ENCODE measurements at places on chromosomes 6 and 20.

DNA sequence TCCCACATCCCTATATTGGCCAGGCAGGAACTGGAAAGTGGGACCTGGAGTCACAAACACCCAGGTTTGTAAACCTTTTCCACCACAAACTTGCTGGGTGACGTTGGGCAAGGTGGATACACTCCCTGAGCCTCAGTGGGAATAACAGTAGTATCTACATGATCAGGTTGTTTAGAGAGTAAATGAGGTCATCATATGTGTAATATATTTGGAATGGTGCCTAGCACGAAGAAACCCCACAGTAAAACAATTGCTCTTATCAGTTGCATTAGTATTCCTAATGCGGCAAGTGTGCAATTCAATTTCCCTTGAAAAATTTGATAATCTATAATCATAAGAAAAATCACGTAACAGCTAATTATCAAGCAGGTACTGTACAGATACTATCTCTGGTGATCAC is 51.9 kb downstream of the HIVEP2 start:
- no peak for DNase-seq

- DNase-seq = no peak
Observed at GRCh38 chr20:42378826-42379225, 760.6 kb upstream of the CHD6 start.

GRCh38 chr20:34585019-34585418 is 26.5 kb downstream of the MAP1LC3A start:
- no peak for DNase-seq

DNA sequence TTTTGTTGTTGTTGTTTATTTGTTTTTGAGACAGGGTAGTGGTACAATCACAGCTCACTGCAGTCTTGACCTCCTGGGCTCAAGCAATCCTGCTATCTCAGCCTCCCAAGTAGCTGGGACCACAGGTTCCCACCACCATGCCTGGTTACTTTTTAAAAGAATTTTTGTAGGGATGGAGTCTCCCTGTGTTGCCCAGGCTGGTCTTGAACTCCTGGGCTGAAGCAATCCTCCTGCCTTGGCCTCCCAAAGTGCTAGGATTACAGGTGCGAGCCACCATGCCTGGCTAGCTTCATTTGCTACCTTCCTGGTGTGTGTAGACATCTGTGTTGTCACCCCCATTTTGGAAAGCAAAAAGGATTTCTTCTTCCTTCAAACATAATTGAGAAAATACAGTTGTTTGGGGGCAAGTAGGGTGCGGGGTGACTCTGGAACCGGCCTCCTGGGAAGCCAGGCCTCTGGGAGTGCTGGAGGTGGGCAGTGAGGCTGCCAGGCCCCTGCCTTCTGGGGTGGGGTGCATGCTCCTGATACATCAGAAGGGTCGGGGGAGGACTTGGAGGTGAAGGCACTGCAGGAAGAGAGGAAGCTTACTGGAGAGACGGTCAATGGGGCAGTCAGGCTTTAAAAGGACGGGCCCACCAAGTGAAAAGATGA is 28.4 kb downstream of the SYNJ2 start:
- DNase-seq = no peak

GRCh38 chr20:62887152-62887859 is 25.7 kb upstream of the TCFL5 start:
- no peak for DNase-seq

- DNase-seq = no peak
Observed at GRCh38 chr6:166830891-166831363, 125.4 kb downstream of the RNASET2 start.

- DNase-seq = no peak
Observed at GRCh38 chr6:158911746-158912480, 88.1 kb downstream of the RSPH3 start.

DNA sequence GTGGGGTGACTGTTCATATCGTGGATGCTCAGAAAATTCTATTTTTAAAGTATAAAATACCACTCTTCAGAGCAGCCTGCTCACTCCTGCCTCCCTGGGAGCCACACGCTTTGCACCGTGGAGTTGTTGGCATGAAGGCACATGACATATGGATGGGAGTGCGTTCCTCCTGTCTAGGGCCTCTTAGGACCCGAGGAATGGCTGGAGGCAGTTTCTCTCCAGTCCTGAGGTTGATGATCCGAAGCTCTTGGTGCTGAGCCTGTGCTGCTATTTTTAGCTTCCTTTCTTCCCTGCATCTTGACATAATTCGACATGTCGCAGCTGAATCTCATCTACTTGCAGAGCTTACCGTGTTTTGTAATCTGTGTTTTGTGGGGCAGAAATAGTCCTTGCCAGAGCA is 73.9 kb downstream of the PHACTR3 start:
- no peak for DNase-seq

DNA sequence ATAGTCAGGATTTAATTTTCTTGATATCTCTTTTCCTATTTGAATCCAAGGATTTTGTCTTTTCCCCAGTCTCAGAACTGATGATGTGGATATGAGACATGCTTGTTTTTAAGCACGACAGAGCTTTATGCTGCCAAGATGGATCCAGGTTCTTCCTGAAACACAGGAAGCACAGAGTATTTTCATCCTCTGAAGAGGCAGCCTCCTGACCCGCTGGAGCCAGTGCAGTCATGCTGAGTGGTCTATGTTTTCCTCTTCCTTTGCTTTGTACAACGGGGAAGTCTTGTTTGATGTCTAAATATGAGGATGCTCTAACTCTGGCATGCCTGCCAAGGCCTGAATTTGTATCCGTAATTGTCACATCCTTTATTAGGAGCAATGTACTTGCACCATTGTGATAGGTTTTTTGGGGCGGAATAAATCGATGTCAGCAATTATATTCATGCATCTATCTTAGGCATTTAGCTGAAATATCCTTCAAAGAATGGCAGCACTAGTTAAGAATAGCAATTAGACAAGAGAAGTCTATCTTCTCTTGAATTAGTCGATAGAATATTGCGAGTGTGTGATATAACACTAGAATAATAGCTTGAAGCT is 407.1 kb upstream of the JAG1 start:
- no peak for DNase-seq

GRCh38 chr6:85460154-85460920 is 10.5 kb downstream of the NT5E start:
- no peak for DNase-seq

DNA sequence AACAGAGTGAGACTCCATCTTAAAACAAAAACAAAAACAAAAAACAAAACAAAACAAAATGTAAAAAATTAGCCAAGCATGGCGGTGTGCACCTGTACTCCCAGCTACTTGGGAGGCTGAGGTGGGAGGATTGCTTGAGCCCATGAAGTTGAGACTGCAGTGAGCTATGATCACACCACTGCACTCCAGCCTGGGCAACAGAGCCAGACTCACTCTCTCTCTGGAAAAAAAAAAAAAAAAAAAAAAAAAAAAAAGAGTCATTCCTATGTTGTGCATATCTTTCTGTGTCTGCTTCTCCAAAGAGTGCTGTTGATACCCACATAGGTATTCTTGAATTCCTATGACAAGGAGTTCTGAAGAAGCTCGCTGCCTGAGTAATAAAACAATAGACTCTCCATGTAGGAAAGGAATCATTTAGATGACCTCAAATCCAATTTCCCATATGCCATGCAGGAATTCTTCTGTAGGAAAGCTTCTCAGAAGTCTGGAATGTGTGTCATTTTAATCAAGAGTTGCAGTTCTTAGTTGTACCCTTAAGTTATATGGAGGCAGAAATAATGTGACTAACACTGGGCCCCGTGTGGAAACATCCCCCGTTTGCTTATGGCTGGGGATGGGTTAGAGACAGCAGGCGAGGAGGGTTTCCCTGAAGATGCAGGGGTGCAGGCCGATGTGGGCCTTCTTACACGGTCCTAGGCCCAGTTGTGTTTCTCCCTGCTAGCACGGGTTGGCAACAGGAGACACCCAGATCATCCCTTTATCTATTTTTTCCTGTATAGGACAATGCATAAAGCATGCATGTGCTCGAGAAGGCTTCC is 79.4 kb downstream of the ZDHHC14 start:
- no peak for DNase-seq

DNA sequence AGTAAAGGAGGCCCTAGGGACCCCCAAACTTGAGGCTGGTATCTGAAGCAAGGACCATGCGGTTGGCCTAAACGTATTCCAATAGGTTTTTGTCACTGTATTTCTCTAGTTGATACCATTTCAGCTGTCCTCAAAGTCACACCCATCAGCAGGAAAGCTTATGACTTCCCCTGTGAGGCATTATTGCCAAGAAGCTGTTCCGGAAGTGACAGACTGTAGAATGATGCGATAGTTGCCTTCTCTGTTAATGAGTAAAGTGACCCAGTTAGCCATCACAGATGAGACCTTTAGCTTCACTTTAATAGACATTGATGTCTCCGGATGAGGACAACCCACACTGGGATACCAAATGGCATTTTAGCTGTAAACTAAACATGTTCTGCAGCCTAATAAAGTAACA is 147.9 kb downstream of the RNGTT start:
- DNase-seq = no peak

GRCh38 chr6:157339432-157339831 is 16.1 kb upstream of the TMEM242 start:
- no peak for DNase-seq

- peak; percentile 35 for DNase-seq
Observed at GRCh38 chr6:70955441-70956190, 1.2 kb downstream of the B3GAT2 start.

GRCh38 chr20:11411765-11412164 is 505.9 kb upstream of the BTBD3 start:
- no peak for DNase-seq

GRCh38 chr6:57248311-57248895 is 26.3 kb upstream of the RAB23 start:
- no peak for DNase-seq

- no peak for DNase-seq
Observed at GRCh38 chr20:13784271-13784892, 337 bp downstream of the ESF1 start.

- DNase-seq = no peak
Observed at GRCh38 chr6:132465530-132466485, 47.1 kb downstream of the STX7 start.

- DNase-seq = no peak
Observed at GRCh38 chr20:10288954-10289646, 70.5 kb downstream of the SNAP25 start.

DNA sequence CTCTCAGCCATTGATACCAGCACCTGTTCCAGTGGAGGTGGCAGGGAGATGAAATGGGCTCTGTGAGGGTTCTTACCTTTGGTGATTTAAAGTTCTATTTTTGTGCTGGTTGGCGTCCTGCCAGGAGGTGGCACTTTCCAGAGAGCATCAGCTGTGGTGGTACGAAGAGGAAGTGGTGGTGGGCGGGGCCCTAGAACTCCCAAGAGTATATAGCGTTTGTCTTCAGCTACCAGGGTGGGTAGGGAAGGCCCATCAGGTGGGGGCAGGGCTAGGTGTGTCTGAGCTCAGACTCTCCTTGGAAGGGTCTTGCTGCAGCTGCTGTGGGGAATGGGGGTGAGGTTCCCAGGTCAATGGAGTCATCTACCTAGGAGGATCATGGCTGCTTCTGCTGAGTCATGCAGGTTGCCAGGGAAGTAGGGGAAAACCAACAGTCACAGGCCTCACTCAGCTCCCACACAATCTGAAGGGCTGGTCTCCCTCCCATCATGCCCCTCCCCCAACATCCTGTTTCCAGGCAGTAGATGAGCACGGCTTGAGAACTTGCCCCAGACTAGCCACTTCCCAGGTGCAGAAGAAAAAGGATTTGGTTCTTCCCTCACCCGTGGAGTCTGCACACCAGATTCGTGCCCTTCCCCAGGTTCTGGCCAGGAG is 46.6 kb downstream of the MOXD1 start:
- DNase-seq = no peak

GRCh38 chr6:156427345-156427744 is 349.8 kb upstream of the ARID1B start:
- DNase-seq = no peak

DNA sequence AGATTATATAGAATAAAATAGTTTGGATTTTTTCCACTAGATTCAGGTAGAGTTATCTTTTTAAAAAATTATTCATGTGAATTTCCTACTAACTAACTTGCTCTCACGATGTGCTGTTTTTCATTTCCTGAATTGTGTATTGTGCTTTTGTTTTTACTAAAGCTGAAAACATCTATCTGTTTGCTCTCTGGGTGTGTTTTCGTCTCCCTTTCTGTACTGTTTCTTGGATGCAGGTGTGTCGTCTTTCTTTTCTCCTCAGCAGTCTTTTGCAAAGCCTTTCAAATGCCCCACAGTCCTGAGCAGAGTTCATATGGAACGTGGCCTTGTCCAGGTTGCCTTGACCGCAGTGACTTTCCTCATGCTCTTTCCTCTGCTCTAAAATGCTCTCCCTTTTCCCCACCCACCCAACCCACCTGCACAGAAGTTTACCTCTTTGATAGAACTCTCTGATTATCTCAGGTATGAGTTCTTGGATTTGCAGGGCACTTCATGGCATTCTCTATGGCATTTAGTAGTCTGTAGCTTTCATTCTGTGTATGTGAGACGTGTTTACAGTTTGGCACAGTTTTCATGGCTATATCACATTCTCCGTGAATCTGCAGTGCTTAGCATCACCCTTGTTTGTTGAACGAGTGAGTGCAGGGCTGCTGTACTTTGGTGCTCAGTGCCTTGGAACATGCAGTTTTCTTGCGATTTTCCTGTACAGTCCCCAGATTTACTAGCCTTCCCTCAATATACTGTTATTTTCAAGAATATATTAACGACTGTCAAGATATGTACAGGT is 77.1 kb downstream of the FARS2 start:
- DNase-seq = no peak

- DNase-seq = no peak
Observed at GRCh38 chr6:142725024-142725770, 219.8 kb downstream of the HIVEP2 start.

GRCh38 chr20:61263084-61263695 is 11.1 kb downstream of the CDH4 start:
- no peak for DNase-seq

DNA sequence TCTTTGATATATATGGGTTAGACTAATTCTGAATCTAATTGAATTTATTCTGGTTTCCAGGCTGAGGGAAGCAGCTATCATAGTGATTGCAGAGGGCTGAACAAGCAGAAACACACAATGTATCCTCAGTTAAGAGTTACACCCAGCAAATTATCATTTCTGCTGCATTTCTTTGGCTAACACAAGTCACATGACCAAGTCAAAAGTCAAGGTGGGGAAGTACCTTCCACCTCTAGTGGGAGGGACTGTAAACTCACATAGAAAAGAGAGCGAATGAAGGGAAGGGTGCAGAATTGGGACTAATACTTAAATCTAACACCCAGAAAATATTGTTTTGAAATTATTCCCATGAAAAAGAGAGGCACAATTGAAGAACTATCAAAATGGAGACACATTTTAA is 719.7 kb upstream of the MMS22L start:
- no peak for DNase-seq

- DNase-seq = no peak
Observed at GRCh38 chr20:46356195-46357029, 48.1 kb upstream of the CDH22 start.

GRCh38 chr20:8000796-8001195 is 18.8 kb downstream of the TMX4 start:
- no peak for DNase-seq

- peak; percentile 90 for DNase-seq
Observed at GRCh38 chr20:38152621-38153221, 12.3 kb downstream of the TGM2 start.

DNA sequence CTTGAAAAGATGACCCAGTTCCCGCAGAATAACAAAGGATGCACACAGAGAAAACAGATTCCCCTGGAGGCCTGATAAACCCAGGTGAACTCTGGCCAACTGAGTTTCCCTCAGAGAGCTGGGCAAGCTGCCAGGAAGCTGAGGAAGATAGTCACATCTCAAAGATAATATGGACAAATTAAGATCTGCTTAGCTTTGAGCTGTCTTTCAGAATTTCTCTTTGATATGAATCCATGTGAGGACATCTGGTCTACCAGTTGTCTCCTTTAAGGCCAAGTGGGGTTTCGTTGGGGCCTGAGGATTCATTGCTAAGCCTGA is 59.5 kb downstream of the ID4 start:
- DNase-seq = no peak

All from SW 1271 (cell line).